ENCODE measurements at places on chromosomes 11 and 22. TPM values are rescaled to one million over a fixed set of nuclear protein-coding genes. Genes with fewer than 3 reads are reported as not detected.

NAV2 gene
- 1.2 TPM for total RNA-seq

HOATZ gene
- not detected for total RNA-seq

DNA sequence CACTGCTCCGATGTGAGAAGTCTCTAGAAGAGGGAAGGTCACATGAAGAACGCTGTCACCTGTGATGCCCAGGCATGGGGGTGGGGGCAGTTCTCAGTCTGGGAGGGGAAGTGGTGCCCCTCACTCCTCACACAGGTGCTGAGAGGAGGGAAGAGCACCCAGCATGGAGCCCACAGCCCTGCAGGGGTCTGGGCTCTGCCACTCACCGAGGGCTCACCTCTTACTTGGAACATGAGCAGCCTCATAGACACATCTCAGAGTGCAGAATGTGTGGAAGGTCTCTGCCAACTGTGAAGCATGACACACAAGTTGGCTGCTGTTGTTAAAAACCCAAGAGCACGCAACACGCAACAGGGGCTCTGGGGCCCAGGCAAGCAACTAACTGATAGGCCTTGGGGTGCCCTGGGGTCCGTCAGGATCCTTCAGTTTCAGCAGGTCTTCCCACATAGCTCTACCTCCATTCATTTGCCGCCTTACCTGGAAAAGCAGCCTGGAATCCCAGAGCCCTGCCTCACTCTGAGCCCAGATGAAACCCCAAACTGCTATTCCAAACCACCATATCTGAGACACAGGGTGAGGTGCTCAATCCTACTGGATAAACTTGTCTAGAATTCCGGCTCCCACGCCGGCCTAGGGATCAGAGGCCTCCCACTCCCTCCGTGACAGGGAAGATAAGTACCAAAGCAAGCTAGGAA, 17.5 kb upstream of the TMPRSS4 start:
- no peaks in the 10 kb centered on the region for H3K36me3 ChIP-seq
- H3K4me1 ChIP-seq = no peaks in the 10 kb centered on the region
- H3K4me3 ChIP-seq = no peak overlapping the region
- DNase-seq = no peak

DNA sequence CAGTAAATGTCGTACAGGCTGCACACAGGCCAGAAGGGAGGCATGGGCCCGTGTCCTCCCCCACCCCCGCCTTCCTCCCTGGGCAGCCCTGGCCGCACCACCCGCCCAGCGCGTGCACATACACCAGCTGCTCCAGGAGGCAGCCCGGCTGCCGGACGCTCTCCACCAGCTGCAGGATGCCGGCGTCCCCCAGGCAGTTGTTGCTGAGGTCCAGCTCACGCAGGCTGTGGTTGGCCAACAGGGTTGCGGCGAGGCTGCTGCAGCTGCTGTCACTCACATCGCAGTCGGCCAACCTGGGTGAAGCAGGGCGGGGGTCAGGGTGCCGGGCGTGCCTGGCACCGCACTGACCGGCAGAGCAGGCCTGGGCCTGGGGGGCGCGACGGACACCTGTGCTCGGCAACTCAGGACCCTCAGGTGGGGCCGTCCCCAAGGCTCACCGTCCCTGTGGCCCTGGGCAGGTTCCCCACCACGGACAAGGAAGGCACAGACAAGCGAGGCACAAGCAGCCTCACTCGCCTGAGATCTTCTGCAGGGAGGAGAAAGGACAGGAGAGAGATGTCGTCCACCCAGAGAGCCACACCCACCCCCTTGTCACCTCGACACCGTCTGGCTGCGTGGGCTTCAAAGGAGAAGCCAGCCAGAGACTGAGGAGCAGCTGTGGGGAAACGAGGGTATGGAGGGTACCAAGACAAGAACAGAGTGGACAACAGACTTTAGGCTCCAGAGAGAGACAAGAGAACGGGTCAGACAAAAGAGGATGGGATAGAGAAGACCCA, 12.1 kb downstream of the RNH1 start:
- no peak overlapping the region for H3K27ac ChIP-seq
- no peaks in the 10 kb centered on the region for H3K4me1 ChIP-seq

DNA sequence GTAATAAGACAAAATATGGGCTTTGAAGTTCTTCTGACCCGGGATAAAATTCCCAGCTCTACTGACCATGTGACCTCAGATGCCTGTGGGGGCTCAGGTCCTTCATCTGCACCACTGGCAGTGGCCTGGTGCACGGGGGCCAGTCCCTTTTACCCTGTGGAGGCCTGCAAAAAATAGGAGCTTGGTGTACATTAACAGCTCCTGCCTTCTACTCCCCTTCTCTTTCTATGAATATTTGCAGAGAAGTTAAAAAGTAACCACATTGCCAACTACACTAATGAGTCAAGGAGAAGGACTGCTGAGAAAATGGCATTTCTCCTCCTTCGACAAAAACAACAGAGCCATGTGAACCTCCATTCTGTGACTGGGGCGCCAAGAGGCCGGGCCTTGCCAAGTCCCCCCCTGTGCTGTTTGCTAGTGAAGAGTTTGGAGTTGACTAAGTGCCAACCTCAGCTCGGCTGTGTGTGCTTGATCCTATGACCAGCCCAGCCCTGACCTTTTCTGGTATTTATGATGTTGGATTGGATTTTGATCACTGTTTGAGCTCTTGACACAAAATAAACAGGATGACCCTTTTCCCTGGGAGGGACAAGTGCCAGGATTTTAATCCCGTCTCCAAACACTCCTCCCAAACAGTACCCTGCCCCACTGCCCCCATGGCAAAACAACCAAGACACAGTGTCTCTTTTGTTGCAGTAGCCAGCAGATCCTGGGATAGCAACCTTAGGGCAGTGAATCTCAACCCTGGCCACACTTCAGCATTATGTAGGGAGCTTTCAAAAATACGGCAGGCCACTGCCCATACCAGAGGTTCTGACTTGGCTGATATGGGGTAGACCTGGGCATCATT, 380.1 kb downstream of the LARGE1 start:
- H3K27me3 ChIP-seq = no peaks in the 10 kb centered on the region
- H3K27ac ChIP-seq = no peak overlapping the region
- no peaks in the 10 kb centered on the region for H3K4me1 ChIP-seq
- no peak overlapping the region for H3K4me3 ChIP-seq
